ENCODE measurements at places on chromosomes 5 and 9. TPM values are rescaled to one million over a fixed set of nuclear protein-coding genes. Genes with fewer than 3 reads are reported as not detected.

The CDHR2 gene
- under 0.01 TPM for total RNA-seq

The SOHLH1 gene
- not detected for total RNA-seq

The LCN6 gene
- not detected for total RNA-seq

The PAEP gene
- not detected for total RNA-seq

The AMBP gene
- not detected for total RNA-seq

The IFNB1 gene
- total RNA-seq: not detected

The TMOD1 gene
- total RNA-seq: 1.5 TPM

The RORB gene
- total RNA-seq: under 0.01 TPM

The GPRIN1 gene
- total RNA-seq: 2.9 TPM

The RAI14 gene
- total RNA-seq: 453 TPM

The CCL28 gene
- 2.0 TPM for total RNA-seq

The EPB41L4A gene
- 44.6 TPM for total RNA-seq

The AK6 gene
- 65.5 TPM for total RNA-seq

The SERF1A gene
- total RNA-seq: 8.1 TPM

The GDNF gene
- total RNA-seq: not detected

The PCDHAC2 gene
- 0.32 TPM for total RNA-seq

The TPD52L3 gene
- total RNA-seq: not detected

Measured in bladder microvascular endothelial cell (primary cell).